ENCODE measurements at places on chromosomes 12 and 14.

GRCh38 chr12:86634456-86635410, 378.5 kb upstream of the MGAT4C start:
- no peak for DNase-seq

- peak; percentile 84 for DNase-seq
Observed at GRCh38 chr14:52553671-52554575, 1.3 kb downstream of the GPR137C start.

GRCh38 chr14:55514819-55515490, 65.1 kb upstream of the KTN1 start:
- no peak for DNase-seq

- DNase-seq: no peak
Observed at GRCh38 chr12:42213954-42214426, 24.1 kb downstream of the YAF2 start.

- DNase-seq: no peak
Observed at GRCh38 chr12:4001031-4001430, 127.8 kb upstream of the PARP11 start.

- no peak for DNase-seq
Observed at GRCh38 chr14:79383475-79383874, 827.8 kb downstream of the DIO2 start.

- DNase-seq: no peak
Observed at GRCh38 chr12:69679119-69679518, 20.0 kb downstream of the BEST3 start.

DNA sequence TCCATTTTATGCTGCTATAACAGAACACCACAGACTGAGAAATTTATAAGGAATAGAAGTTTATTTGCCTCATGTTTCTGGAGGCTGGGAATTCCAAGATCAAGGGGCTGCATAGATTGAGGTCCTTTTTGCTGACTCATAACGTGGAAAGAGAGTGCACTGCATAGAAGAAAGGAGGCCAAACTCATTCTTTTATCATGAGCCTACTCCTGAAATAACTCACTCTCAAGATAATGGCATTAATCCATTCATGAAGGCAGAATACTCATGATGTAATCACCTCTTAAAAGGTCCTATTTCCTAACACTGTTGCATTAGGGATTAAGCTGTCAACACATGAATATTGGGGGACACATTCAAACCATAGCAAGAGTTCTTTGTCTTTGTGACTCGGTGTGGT, 60.0 kb upstream of the FBXO33 start:
- DNase-seq: no peak

DNA sequence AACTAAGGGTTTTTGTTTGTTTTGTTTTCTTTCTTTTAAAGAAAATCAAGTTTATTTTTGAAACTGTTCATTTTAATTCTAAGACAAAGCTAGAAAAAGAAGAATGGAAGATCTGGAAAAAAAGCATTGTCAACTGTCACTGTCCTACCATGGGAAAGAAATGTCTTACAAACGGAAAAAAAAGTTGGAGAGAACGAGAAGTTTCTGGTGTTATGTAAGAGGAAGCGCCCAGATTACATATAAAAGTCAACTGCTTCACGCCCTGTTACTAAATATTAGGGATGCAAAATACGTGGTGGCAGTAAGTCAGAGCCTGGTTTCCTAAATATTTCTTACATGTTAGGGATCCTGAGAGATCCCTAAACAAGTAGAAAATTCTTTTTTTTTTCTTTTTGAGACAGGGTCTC, 14.3 kb upstream of the FBXL14 start:
- DNase-seq: no peak

DNA sequence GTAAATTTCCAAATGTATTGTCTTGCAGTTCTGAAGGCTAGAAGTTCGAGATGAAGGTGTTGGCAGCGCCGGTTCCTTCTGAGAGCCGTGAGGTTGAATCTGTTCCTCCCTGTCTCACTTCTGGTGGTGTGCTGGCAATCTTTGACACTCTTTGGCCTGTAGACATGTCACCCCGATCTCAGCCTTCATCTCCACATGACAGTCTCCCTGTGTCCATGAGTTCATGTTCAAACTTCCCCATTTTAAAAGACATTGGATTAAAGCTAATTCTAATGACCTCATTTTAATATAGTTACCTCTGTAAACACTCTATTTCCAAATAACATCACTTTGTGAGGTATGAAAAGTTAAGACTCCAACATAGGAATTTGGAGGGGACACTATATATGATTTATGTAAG, 4.1 kb upstream of the RBM19 start:
- no peak for DNase-seq

- DNase-seq: no peak
Observed at GRCh38 chr12:65755596-65755978, 68.7 kb upstream of the HMGA2 start.

- no peak for DNase-seq
Observed at GRCh38 chr14:68106905-68107304, 287.3 kb downstream of the RAD51B start.

GRCh38 chr14:56885825-56886224, 75.5 kb upstream of the OTX2 start:
- DNase-seq: no peak

DNA sequence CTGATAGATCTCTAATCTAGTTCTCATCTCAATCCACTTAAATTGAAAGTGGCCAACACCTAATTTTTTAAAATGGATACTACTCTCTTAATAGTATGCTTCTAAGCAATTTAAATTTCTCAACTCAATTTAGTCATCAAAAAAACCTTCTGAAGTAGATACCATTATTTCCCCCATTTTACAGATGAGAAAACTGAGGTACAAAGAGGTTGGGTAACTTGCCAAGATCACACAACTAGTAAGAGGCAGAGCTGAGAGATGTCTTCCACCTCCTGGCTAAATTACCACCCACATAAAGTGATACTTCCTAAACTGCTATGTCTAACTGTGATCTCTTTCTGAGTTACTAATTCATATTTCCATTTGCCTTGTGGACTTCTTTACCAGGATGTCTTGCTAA, 6.6 kb downstream of the EXOC5 start:
- no peak for DNase-seq

GRCh38 chr12:115964626-115965025, 312.9 kb downstream of the MED13L start:
- no peak for DNase-seq

DNA sequence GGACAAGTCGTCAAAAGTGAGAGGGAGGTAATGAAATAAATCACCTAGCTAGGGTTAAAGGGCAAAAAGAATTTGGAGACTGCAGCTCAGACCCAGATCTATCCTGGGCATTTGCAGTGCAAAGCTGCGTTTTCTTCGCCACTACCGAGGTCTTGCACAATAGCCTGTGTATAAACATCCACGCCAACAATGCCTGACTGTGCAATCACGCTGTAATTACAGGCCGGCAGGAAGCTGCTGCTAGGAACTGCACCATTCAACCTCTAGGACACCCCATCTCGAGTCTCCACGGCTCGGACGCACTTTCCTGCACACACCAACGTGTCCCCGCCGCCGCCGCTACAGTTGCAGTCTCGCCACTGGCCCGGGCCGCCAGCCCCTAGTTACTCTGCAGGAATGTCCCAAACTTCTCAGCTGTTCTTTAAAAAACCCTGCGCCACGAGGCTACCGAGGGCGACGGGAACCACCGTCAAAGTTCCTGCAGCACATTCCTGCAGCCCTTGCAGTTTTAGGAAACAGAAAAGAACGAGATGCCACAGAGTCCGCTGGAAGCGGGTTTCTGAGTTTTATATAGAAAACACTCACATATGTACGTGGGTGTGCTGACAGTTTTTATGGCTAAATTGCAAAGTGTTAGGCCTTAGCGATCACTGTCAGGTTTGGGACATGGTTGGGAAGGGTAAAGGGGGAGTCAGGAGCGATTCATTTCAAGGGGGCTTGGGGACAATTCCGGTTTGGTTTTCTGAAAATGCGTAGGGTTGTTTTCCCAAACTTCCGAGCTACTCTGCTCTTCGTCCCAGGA, 65.6 kb upstream of the PTGR2 start:
- DNase-seq: peak; percentile 63

DNA sequence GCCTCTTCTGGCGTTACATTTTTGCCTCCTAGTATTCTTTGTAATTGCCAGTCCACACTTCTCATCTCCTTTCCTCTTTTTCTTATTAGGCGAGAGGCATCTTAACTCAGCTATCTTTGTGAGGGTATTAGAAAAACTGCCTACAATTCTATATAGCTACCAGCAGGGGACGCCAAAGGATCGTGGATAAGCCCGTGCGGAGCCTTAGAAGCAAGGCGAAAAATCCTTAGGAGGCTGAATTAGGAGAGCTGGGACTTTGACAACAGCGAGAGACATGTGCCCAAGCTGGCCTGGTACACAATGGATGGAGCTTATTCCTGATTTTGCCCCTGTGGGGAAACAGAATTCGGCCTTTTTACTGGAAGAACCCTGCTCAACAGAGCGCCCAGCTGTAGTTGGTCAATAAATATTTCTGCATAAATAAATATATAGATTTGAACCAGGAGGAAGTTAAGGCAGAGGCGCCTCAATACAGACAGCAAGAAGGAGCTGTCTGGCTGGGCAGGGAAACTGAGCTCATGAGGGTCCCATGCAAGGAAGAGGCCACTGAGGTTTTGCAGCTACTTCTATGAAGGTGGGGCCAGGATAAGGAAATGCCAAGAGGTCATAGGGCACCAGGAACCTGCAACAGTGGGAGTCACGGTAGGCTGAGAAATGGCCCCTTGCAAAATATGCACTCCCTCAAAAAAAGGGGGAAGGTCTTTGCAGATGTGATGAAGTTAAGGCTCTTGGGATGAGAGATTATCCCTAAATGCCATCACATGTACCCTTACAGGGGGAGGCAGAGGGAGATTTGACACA, 14.6 kb upstream of the RBM19 start:
- DNase-seq: no peak

- no peak for DNase-seq
Observed at GRCh38 chr12:2614341-2614740, 180.4 kb upstream of the FKBP4 start.

GRCh38 chr14:67221248-67221981, 19.8 kb upstream of the PALS1 start:
- no peak for DNase-seq

DNA sequence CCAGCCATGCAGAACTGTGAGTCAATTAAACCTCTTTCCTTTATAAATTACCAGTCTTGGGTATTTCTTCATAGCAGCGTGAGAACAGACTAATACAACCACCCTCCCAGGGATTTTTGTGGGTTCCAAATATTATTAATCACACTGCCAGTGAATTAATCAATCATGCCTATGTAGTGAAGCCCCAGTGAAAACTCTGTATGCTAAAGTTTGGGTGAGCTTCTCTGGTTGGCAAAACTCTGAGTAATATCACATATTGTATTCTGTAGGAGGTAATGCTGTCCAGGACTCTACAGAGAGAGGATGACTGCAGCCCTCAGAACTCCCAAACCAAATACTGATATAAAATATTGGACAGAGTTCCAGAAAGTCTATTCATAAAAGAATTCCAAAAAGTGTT, 216.9 kb downstream of the RPAP3 start:
- DNase-seq: no peak

DNA sequence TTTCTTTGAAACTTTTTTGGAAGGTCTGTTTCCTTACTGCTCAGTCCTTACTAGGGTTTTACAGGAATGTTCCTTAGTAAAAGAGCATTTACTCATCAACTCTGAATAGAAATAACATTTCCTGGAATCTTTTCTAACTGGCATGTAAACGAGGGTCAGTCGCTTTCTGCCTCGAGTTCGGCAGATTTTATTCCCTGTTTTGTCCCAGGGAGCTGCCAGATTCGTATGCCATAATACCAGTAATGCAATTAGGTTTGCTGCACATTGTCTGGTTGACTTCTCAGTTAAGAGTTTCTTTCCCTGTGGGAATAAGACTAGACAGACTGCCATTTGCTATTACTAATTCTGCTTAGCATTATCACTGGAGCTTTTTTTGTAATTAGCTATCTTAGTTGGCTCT, 91.9 kb downstream of the VRK1 start:
- DNase-seq: no peak

GRCh38 chr12:105402366-105402765, 71.9 kb downstream of the C12orf75 start:
- DNase-seq: no peak

DNA sequence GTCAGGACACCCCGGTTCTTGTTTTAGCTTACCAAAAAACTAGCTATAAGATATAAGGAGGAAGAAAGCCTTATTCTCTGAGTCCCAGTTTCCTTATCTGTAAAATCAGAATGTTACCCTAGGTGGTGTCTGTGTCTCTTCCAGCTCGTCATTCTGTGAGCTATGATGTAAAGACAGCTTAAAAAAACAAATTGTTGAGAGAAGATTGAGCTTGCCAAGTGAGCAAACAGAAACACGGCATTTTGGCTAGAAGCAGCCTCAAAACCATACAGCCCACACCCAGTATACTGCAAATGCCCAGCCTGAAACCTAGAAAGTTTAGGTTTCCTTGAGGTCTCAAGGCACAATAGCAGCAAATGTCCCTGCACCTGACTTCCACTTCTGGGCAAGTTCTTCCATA, 151.4 kb downstream of the SSPN start:
- no peak for DNase-seq

- peak; percentile 75 for DNase-seq
Observed at GRCh38 chr14:21846227-21846885, 172.7 kb upstream of the OR4E1 start.

GRCh38 chr12:89333564-89334252, 18.6 kb downstream of the DUSP6 start:
- no peak for DNase-seq

DNA sequence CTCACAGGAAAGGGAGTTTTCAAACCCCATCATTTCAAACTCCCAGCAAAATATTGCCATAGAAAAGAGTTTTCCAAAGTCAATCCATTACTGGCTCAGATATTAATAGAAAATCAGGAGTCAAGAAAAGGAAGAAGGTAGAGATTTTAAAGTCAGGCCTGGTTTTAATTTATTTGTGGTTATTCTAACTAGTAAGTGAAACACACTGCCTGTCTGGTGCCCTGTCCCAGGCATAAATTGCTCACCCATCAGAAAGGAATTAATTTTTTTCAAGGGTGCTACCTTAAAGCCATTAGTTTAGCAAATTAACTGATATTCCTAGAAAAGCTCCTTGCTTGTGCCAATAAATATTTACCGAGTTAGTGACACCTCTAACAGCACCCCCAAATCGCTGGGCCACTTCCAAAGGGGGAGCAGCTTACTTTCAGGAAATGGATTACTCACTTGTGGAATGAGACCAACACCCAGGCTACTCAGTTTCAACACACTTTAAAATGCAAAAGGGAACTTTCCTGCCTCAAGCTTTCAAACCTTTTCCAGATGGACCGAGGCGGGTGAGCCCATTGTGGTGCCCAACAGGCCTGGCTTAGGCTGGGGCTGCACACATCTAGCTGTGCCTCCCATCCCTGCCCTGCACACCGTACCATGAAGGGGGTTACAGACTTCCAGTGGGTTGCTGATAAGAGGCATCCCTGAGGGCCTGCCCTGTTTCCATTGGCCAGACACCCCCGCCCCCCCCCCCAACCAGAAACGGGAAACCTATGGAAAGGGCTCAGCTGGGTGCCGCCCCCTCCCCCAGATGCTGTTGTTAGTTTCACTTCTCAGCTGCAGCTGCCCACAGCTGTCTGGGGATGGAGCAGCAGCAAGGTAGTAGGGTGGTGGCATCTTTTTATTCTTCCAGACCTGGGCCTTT, 117.2 kb downstream of the SAMD4A start:
- no peak for DNase-seq
